ENCODE measurements at places on chromosomes 13 and 19. TPM values are rescaled to one million over a fixed set of nuclear protein-coding genes. Genes with fewer than 3 reads are reported as not detected.

LPAR6 gene
- not detected for total RNA-seq

SHD gene
- total RNA-seq: not detected

SMIM24 gene
- not detected for total RNA-seq

PRR12 gene
- 3.4 TPM for total RNA-seq

FUT6 gene
- total RNA-seq: not detected

ATXN8OS gene
- total RNA-seq: not detected

RAB20 gene
- total RNA-seq: 7.6 TPM

FREM2 gene
- total RNA-seq: 0.08 TPM

MIR17HG gene
- 8.7 TPM for total RNA-seq

ERFL gene
- 0.72 TPM for total RNA-seq

ZNF606 gene
- 6.8 TPM for total RNA-seq

PRSS57 gene
- not detected for total RNA-seq

PSG7 gene
- not detected for total RNA-seq

FCGBP gene
- total RNA-seq: 0.26 TPM

ZNF611 gene
- total RNA-seq: 3.6 TPM

CEACAM1 gene
- total RNA-seq: not detected

CDKN2D gene
- 14.5 TPM for total RNA-seq

VAV1 gene
- not detected for total RNA-seq

NLRP12 gene
- not detected for total RNA-seq

GPC6 gene
- 4.7 TPM for total RNA-seq

GAPDHS gene
- not detected for total RNA-seq

LGALS7 gene
- not detected for total RNA-seq

PSG1 gene
- total RNA-seq: 0.27 TPM

ARID3A gene
- 8.0 TPM for total RNA-seq

PRKCG gene
- total RNA-seq: not detected

EFNB2 gene
- 22.4 TPM for total RNA-seq

LINGO3 gene
- total RNA-seq: not detected

PCDH17 gene
- total RNA-seq: under 0.01 TPM

ZNF536 gene
- total RNA-seq: not detected

USHBP1 gene
- not detected for total RNA-seq

MEGF8 gene
- 13.2 TPM for total RNA-seq

CALR3 gene
- not detected for total RNA-seq

CABP5 gene
- not detected for total RNA-seq

OR7A5 gene
- total RNA-seq: not detected

CGB5 gene
- 0.16 TPM for total RNA-seq
